ENCODE measurements at places on chromosomes 12 and 14.
A peak's percentile ranks its signal among the peaks of the same experiment; 100 is the strongest.

DNA sequence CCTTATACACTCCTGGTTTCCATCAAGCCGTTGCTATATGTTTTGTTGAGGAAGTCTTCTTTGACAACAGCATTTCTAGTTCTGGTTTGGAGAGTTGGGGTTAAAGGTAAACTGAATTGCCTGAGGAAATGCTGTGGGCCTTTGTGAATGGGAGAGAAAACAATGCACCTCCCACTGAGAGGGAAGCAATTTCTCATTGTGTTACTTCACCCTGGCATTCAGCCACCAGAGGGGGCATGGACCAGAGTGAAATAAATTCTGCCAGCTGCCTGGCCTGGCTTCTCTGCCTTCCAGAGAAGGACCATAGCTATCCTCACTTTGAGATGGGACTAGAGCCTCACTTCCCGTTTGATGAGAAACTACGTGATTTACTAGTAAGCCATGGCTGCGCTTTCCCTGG is 475.3 kb downstream of the EGLN3 start:
- DNase-seq: peak; percentile 14

- DNase-seq: no peak
These were observed 30.6 kb downstream of the RESF1 start for GRCh38 chr12:31989571-31990362.

GRCh38 chr12:27272373-27273028 is 28.4 kb downstream of the STK38L start:
- no peak for DNase-seq

GRCh38 chr12:78239544-78239943 is 408.9 kb downstream of the NAV3 start:
- no peak for DNase-seq

DNA sequence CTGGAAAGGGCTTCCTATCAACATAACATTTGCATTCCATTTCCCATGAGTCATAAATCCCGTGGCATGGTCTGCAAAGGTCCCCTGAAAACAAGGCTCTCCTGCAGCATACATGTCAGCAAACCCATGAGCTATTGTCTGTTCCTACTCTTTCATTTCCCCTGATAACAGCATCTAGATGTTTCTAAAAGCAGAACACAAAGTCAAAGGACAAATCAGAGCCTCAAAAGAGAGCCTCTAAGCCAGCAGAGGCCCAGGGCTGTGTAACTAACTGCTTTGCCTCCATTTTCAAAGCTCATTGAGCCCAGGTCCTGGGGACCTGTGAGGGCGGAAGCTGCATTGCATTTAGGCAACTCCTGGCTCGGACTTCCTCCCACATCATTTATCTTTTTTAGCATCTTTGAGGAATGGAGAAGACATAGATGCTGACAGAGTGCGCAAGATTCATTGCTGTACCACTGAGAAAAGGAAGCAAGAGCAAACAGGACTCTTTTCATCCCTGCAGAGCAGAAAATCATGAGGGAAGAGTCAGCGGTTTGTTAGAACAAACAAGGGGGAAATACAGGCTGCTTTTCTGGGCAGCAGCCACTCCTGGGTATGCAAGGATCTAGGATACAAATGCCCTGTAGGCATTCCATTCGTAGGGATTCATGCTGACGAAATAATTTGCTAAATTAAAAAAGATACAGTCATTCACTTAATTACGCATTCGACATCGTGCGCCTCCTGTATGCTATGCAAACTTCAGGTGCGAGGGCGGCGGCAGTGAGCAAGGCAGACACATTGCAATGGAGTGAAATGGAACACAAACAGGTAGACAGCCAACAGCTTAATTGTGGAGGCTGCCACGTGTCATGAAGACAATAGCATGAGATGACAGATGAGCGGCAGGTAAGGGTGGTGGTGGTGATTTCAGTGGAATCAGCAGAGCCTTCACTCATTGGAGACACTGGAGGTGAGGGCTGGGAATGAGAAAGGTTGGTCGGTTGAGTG is 131.0 kb downstream of the TMEM132D start:
- DNase-seq: no peak

GRCh38 chr14:99522025-99522401 is 40.8 kb downstream of the CCNK start:
- no peak for DNase-seq

Measured in caudate nucleus (tissue), 63 donors.